ENCODE measurements at places on chromosomes 2 and 18.

GRCh38 chr18:48802543-48803290, 148.0 kb downstream of the SMAD7 start:
- DNase-seq = no peak

DNA sequence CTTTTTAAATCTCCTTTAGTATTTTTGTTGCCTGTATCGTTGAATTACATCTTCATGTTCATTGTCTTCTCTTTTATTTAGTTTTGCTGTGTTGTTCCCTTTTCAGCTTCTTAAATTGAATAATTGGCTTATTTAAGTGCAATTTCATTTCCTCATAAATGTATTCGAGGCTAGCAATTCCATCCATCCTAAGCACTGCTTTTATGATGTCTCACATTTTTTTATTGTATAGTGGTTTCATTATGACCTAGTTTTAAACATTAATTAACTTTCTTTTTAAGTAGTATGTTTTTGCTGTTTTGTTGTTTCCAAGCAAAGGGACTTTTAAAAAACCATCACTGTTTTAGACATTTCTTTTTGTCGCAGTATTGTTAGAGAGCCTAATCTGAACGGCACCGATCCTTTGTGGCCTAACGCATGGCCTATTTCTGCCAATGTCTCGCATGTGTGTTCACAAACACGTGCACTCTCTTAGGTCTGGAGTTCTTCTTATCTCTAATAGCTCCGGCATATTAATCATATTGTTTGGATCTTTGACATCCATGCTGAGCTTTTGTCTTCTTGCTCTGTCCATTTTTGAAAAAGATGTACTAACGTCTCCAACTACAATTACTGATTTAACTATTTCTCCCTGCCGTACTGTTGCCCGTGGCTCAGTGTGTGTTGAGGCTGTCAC, 59.6 kb upstream of the ZNF516 start:
- DNase-seq = no peak

DNA sequence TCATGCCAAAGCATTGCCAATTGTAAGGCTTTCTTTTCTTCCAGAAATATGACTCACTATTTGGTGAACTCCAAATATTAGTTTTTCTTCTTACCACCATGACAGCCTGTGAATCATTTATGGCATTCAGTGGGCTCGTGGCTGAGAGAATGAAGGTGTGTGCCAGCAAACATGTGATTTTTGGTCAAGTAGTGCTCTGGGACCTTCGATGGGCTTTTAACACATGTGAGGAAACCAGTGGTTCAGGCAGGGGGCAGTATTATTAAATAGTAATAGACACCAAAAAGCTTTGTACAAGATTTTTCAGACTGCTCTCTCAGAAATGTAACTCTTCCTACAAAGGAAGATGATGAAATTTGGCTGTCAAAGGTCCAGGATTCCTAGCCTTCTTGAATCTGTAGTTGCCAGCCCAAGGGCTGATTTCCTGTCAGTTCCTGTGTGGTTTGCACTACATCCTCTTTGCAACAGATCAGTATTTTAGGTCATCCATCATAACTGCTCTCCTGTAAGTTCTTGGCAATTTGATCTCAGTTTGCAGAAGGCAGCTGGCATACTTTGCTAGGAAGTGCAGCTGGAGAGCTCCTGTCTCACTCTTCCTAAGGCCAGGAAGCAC, 64.3 kb downstream of the BABAM2 start:
- peak; percentile 27 for DNase-seq

- no peak for DNase-seq
Measured at GRCh38 chr2:178227187-178227586, 32.9 kb downstream of the OSBPL6 start.

GRCh38 chr2:149087751-149088150, 49.3 kb downstream of the LYPD6B start:
- no peak for DNase-seq

DNA sequence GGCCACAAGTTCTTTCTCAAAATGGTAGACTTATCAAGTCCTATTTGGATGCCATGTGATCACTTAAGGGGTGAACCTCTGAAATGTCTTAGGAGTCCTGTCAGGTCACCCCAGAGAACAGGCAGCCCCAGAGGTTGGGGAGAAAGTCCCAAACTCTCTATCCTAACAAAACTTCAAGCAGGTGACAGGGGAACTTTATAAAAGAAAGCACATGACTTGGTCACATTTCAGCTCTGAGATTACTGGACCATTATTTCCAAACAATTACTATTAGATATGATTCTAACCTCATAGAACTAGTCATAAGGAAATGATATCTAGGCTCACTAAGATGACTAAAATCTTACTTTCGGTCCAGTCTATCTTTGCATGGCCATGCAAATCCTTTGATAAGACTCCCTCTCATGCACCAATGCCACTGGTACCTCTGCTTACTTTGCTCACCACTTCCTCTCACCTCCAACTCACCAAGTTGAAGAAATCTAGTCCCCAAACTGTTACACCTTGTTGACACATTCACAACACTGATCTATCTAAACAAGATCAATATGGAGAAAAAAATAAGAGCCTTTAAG, 107.0 kb downstream of the GALNT14 start:
- DNase-seq = no peak

GRCh38 chr2:72979896-72980295, 62.6 kb downstream of the EMX1 start:
- DNase-seq = no peak

- DNase-seq = no peak
Measured at GRCh38 chr2:118784860-118785259, 62.6 kb downstream of the EN1 start.

DNA sequence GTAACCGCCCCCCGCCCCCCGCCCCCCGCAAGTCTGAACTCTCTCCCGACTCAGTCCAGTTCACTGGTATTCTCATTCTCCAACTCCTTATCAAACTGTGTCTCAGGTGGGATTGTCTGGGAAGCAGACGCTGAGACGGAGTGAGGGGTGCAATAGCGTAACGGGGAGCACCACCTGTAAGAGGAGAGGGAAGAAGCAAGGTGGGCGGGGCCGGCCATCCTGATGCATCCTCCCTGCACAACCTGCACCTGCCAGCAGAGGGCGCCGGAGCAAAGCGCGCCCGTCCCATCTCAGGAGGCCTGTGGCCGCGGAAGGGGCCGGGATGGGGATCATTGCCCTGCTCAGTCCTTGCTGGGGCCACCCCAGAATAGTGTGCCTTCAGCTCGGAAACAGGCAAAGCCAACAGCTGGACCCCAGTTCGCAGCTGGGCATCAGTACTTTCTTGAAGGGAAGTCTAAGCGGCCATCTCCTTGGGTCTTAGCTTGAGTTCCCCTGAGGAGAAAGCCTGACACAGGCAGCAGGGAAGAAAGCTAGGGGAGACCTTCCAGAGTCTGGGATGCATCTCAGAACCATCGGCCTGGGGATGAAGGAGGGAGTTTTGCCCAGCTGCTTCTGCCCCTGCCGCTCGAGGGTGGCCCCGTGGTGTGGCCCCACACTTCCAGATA, 208.0 kb downstream of the TFCP2L1 start:
- DNase-seq = peak; percentile 44

- DNase-seq = no peak
Measured at GRCh38 chr18:39406941-39407340, 1841.3 kb upstream of the CELF4 start.

DNA sequence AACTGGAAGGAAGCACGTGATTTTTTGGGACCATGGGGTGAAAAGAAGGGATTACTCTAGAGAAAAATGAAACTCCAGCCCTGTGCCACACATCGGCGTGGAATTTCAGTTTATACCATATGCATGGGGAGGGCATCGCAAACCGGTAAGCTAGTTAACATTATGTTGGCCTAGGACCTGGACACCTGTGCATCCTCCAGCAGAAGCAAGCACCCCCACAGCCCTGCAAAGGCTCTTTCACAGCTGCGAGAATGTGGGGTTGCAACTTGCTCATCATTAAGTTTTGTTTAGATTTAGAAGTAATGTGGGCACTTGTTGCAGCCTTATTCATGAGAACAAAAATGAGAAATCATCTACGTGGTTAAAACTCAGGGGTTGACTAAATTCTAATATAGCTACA, 299.2 kb downstream of the PIEZO2 start:
- DNase-seq = no peak

- no peak for DNase-seq
Measured at GRCh38 chr2:168521053-168521741, 65.1 kb downstream of the CERS6 start.

- DNase-seq = no peak
Measured at GRCh38 chr2:18611604-18612003, 22.2 kb upstream of the NT5C1B start.

- DNase-seq = peak; percentile 19
Measured at GRCh38 chr2:73920577-73921545, 5.8 kb upstream of the DGUOK start.

- DNase-seq = no peak
Measured at GRCh38 chr2:146477383-146477782, 1367.4 kb upstream of the ACVR2A start.

- DNase-seq = no peak
Measured at GRCh38 chr2:70132244-70133126, 45.2 kb downstream of the PCBP1 start.

- DNase-seq = no peak
Measured at GRCh38 chr2:61356261-61356957, 114.5 kb downstream of the USP34 start.

DNA sequence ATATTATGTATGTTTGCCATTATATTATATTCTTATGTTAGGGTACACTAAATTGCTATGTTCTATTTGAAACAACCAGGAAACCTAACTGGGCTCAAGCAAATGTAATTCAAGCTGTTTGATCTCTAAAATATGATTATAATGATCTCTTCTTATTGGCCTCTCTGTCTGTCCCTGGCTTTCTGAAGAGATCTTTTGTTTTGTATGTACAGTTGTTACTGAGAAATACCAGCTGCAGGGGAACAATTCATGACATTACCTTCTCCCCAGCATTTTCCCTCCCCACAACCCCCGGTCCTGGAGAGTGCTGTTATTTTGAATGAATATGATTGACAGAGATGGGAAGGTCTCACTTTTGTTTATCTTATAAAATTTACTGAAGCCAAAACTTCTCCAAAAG, 54.8 kb upstream of the CD28 start:
- no peak for DNase-seq

DNA sequence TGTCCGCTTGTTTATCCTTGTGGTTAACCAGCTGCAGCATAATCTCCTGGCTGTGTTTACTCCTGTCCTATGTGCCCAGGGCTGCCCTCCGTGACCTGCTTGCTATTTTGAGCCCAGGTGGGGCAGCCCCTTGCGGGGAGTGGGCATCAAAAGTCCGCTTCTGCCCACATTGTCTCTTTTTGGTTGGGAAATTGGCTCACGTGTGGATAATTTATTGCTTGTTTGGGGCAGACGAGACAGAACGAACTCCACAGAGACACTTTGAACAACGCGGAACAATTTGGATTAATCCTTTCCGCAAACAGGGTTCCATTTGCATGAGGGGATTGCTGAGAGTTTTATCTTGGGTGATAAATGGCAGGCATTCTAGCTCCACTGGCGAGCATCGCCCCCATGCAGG, 8.1 kb upstream of the CXCR4 start:
- DNase-seq = no peak

GRCh38 chr18:67475673-67476072, 40.8 kb downstream of the DSEL start:
- no peak for DNase-seq

DNA sequence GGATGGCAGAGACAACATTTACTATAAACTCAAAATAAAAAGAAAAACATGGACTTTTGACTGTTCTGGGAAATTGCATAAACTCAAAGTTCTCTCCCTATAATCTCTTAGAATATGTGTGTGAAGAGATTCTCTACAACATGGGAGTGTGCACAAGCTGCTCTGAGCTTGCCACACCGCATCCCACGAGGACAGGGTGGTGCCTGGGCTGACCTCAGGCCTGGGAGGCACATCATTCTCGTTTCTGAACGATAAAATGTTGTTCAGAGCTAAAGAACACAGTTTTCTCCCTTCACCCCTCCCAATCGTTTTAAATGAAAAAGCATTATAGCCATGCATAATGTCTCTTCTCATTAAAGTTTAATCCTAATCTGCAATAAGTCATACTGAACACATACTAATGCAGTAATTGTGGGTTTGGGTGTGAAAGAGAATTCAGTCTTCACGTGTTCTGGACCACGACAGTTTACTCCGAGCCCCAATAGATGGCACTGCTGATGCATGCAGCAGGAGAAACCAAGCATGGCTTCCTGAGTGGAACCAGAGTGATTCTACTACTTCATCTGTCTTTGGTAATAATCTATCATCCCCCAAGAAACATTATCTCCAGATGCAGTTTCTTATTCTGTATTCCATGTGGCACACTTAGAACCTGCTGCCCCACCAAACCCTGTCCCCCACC, 46.9 kb upstream of the LAMA1 start:
- DNase-seq = no peak

GRCh38 chr2:27369471-27370025, 590 bp downstream of the EIF2B4 start:
- DNase-seq = no peak

DNA sequence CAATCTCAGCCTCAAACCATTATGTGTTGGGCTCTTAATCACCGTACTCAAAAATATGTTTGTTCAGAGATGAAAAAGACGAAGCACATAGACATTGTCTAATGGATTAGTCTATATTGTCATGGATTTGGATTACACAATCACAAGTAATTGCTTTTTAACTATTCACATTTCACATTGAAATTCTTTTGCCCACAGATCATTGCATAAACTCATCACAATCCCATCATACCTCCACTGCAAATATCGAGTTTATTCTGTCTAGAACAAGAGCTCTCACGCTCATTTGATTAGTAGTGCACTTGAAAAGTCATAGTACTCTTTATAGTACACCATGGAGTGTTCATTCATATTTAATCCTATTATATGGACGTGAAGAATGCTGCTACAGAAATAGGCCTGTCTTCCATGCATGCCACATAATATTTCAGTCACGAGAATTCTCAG, 97.9 kb upstream of the SOX11 start:
- DNase-seq = no peak

- DNase-seq = no peak
Measured at GRCh38 chr2:184756161-184756560, 157.8 kb downstream of the ZNF804A start.

All from stimulated activated CD4-positive, alpha-beta T cell treated with anti-CD3 and anti-CD28 coated beads, Interleukin-15, amount 100 ng/mL, for 48 hours (primary cell).